ENCODE measurements at places on chromosomes 4 and X.

DNA sequence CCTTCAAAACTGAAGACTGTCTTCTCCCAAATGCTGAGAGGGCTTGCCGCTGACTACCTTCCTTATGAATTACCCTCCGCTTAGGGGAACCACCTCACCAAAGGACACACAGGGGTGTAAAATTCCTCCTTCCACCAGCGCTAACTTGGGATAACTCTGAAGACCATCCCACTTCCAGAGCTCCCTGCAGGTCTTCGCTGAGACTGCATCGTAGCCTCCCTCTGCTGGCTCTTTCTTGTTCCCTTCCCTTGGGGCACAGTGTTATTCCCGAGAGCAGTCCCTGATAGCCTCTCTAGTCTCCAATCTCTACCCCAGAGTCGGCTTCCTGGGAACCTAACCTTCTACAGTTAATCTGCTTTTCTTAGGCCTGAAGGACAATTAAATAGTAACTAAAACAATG lies 725.5 kb upstream of the ATOH1 start:
- DNase-seq, result no peak

DNA sequence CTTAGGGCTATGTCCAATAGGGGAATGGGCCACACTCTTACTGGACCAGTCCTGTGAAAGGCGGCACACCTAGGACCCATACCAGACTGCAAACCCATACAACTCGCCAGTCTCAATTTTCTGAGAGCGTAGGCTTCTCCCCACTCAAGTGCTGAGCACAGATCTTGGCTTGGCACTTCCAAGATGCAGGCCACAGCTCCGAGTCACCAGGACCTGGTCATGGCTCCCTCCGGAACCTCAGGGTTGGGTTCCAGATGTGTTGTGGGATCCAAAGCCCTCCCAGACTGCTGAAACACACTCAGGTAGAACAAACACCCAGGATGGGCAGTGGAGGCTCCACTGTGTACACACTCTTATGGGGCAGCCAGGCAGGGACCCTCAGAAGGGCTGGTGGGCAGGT lies 103.3 kb downstream of the TMEM144 start:
- no peak for DNase-seq

GRCh38 chr4:1910643-1911042 lies 39.5 kb downstream of the NSD2 start:
- peak; percentile 55 for DNase-seq

DNA sequence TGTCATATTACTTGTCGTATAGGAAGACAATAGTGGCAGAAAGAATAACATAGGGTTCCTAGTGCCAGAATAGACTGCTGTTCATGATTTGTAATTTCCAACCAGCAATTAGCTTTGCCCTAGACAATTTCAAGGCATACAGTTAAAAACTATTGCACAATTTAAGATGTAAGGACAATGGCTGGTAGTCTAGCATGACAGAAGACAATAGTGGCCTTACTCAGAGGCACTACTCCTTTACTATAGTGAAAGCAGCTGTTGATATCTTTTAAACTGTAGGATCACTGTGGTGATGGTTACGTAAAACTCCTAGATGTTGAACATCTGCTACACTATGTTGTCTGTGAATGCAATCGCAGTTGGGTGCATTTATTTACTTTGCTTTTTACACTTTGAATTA lies 234.5 kb downstream of the RBMX2 start:
- DNase-seq, result no peak

- no peak for DNase-seq
Observed at GRCh38 chr4:77073106-77073809, 2.5 kb downstream of the CCNI start.

DNA sequence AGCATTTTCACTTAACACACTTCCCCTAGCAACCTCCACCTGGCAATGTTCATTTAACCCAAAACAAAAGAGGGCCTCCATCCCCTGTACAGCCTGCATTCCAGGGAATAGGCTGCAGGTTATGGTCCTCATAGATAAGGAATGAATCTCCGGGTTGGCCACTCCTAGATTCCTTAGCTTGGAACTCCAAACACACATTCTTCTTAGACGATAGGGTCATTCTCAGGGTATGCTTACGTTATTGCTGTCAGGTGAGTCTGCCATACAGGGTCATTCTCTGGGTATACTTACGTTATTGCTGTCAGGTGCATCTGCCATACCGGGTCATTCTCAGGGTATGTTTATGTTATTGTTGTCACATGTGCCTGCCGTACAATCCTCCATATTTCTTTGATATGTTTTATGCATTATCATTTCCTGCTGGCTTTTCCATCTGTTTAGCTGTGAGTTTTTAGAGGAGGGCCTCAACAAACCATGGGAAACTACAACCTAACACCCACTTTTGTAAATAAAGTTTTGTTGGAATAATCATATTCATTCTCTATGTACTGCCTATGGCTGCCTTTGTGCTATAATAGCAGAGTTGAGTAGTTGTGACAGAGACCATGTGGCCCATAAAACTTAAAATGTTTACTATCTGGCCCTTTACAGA lies 8.2 kb upstream of the AFF1 start:
- DNase-seq, result no peak

DNA sequence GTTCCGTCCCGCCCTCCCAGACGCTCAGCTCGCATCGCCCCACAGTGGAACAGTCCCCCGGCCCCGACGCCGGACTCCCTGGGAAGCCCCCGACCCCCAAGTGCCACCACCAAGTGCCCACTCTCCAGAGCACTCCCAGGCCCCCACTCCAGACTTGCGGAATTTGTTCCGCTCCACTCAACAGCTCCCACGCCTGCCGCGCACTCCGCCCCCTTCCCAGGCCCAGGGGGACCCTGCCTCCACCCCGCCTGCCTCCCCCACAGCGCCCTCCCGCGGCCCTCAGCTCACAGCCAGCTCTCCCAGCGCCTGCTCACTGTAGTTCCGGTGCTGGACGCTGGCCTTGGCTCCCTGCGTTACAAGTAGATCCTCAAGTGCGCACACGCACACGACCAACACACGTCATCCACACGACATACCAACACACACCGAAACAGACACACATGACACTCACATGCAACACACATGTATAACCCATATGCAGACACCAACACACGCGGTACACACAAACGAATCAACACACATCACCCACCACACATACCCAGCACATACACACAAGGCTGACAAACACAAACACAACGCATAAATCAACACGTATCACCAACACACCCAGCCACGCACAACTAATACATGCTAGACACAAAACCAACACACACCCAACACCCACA lies 8.0 kb downstream of the MSX1 start:
- DNase-seq, result no peak

GRCh38 chrX:13219991-13220764 lies 99.7 kb downstream of the ATXN3L start:
- no peak for DNase-seq

Data from skeletal muscle cell (primary cell).